ENCODE measurements at places on chromosomes 1 and 21.

GRCh38 chr1:67980028-67980427 is 70.4 kb downstream of the DIRAS3 start:
- no peak for DNase-seq

GRCh38 chr1:86084998-86085397 is 71.6 kb downstream of the COL24A1 start:
- no peak for DNase-seq

- DNase-seq = no peak
Measured at GRCh38 chr1:111191496-111191895, 8.9 kb downstream of the DENND2D start.

DNA sequence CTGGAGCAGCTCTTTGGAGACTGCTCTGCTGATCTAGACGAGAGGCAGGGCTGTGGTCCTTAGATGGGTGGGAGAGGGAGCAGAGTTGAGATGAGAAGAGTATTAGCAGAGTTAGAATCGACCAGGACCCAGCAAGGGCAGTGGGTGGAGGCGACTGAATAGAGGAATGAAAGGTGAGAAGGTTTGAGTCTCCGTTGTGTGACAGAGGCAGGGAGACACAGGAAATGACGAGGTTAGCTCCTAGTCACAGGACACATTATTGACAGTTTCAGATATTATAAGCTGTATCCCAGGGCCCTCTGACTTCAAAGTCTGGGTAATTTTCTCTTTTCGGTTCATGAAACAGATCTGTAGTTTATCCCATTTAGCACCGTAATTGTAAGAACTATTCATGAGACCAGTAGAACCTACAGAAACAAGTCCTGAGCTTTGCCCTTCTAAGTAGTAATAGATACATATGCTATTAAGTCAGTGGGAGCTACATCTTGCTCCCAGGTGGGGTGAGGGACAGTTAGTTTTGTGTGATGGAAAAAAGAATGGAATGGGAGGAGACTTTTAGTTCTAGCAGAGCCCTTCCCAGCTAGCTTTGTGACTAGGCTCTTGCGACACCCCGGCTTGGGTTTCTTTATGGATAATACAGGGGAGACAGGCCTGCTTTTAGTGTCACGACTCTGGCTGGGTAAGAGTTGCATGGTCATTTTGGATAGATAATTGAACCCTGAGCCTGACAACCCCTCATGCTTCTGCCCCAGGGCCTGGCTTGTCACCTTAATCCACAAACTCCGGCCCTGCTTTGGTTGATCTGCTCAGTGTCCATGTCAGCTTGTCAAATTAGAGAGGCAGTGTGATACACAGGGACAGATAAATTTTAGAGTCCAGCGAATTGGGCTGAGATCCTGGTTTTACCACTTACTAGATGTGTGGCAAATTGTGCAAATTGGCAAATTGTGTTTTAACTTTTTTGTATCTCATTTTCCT is 70.2 kb downstream of the UCK2 start:
- DNase-seq = no peak

- no peak for DNase-seq
Measured at GRCh38 chr1:158248118-158248517, 6.1 kb upstream of the CD1A start.
